ENCODE measurements at places on chromosomes 1 and 21.

GRCh38 chr1:156102633-156103511, 11.6 kb upstream of the LMNA start:
- DNase-seq, result peak; percentile 70

GRCh38 chr1:184492536-184492935, 105.7 kb downstream of the C1orf21 start:
- no peak for DNase-seq

DNA sequence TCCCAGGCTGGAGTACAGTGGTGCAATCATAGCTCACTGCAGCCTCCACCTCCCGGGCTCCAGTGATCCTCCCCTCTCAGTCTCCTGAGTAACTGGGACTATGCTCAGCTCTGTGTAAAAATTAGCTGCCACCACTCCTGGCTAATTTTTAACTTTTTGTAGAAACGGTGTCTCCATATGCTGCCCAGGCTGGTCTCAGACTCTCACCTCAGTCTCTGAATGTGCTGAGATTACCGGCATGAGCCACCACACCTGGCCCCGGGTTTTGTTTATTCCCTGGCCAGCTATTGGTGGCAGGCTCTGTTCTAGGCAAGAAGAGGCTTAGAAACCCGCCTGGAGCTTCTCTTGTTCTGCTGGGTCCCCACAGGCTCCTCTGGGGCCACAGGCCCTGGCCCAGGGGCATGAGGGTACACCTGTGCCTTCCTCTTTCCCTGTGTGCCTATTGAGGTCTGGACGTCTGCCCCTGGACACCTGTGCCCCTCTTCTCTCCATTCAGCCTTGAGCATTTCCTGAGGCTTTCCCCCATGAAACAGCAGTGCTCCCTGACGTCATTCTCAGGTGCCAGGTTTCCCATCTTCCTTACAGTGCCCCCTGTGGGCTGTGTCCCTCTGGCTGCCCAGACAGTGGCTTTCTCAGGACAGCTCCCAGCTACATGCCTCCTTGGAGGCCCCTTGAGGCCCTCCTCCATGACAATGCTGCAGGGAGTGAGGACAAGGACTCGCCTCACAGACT, 57.5 kb downstream of the PCP4 start:
- no peak for DNase-seq

DNA sequence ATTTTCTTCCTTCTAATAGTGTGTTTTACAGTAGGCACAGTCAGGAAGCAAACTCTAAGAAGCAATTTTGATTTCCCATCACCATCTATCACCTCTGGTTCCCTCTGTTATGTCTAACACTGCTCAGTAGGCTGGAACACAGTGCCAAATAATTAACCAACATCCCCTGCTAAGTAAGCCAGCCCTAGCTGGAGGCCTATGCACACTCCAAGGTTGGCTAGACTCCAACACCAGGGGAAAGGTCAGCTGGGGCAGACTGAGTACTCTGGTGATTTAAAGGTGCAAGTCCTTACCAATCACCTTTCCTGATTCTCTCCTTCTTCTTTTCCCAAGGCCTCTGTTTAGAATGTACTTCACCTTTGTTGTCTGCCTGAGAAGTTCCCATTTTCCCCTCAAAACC, 46.5 kb upstream of the BEND5 start:
- no peak for DNase-seq

DNA sequence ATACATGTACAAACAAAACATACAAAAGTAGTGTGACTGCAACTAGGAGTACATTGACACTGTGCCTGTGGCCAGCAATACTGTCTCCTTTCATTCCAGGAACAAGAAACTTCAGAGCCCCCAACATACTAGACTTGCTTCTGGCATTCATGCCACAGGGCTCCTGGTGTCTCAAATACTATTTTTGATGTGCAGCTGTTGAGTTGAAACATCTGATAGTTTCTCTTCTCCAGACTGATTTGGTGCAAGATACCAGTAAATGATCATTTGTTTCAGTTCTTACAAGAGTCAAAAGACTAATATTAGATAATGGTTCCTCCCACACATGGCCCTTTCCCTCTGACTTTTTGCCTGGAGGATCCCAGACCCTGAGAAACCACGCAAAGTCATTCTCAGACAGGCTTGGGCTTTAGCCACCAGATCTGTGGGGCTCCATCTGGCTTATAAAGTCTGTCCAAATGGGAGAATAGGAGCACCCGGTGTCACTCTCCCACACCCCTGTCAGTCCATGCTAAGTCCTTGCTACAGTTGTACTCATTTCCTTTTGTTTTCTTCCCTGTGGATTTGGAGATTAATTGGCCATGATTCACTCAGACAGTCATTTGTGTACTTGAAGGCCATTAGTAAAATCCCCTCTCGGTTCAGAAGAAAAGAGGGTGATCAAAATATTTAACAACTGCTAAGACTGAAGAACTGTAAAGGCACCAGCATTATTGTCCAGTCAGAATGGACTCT, 163.5 kb upstream of the RUNX1 start:
- DNase-seq, result no peak

GRCh38 chr1:31154632-31155215, 85.0 kb downstream of the NKAIN1 start:
- peak; percentile 87 for DNase-seq

- peak; percentile 18 for DNase-seq
These were observed 6.1 kb downstream of the PDE9A start for GRCh38 chr21:42659416-42660117.

DNA sequence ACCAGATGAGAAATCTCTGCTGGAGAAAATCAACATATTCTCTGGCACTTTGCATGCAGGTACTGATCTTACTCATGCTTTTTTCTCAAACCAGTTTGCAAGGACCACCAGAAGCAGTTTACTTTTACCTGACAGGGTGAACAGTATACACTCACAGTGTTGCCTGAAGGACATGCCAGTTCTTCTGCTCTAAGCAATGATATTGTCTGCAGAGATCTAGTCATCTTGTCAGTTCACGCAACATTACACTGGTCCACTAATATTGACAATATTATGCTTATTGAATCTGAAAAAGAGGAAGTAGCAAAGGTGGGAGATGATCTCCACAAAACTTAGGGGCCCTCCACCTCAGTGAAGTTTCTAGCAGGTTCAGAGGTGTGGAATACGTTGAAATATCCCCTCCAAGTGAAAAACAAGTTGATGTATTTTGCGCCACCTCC, 3.8 kb upstream of the S100B start:
- no peak for DNase-seq

DNA sequence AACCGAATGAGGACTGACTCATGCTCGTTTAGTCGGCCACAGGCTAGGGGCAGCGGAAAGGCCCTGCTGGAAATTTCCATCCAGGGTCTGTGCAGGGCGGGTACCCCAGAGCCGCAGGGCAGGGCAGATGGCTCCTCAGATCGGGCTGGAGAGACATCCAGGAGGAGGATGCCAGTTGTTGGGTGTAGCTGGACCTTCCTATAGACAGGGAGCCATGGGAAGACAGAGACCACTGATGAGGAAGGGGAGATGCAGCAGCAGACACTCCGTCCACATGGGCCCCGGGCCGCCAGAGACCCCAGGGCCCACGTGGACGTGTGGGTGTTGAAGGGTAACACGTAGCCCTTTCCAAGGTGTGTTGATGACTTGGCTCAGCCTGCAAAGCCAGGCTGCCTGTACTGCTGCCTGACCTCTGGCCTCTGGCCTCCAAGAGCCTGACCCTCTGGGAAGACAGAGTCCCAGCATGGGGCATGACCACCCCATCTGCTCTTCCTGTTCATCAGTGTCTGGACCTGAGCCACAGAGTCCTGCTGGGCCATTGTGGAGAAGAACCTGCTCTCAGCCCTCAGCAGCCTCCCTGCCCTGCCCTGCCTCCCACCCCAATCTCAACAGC, 4.8 kb downstream of the GNG4 start:
- DNase-seq, result no peak

DNA sequence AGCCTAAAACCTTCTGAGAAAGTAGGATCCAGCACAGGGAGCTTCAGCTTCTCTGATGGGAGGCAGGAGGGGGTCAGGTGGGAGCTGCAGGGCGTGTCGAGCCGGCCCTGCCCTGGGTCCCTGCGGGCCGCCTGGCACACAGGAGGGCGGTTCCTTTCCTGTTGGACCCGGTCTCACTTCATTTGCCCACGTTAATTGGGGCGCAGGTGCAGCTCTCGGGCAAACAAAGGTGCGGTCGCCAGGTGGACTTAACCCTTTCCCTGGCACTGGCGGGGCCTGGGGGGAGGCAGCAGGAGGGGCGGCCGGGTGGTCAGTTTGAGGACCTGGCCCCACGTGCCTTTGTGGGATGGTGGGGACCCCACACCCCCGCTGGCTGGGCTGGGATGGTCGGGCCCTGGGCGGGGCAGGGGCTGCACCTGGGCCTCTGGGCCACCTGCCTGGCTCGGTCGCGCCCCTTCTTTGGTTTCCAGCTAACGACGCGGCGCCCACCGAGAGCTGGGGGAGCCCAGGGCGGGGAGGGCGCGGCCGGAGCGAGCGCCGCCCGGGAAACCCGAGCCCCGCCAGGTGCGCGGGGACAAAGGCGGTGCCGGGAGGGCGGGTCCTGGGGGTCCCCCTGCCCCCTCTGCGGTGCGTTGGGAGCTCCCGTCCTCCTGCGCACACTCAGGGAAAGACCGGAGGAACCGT, 20.8 kb upstream of the C1orf159 start:
- DNase-seq, result no peak

- no peak for DNase-seq
These were observed 336.2 kb downstream of the SETD4 start for GRCh38 chr21:35724156-35724555.

- peak; percentile 52 for DNase-seq
These were observed 6.5 kb downstream of the CAPN9 start for GRCh38 chr1:230753586-230754251.

DNA sequence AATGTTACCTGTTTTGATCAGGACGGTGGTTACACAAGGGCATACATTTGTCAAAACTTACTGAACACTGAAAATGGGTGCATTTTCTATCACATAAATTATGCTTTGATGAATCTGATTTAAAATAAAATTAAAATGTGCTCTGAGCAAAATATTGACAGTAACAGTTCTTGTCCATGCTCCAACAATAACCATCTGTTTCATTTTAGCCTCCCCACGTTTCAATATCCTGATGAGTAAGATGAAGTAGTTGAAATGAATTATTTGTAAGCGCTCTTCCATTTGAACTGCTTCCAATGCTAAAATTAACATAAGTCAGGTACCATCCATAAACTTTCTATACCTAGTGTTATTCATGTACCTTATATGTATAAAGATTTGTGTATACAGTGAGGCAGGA, 365.4 kb downstream of the LTN1 start:
- DNase-seq, result no peak

DNA sequence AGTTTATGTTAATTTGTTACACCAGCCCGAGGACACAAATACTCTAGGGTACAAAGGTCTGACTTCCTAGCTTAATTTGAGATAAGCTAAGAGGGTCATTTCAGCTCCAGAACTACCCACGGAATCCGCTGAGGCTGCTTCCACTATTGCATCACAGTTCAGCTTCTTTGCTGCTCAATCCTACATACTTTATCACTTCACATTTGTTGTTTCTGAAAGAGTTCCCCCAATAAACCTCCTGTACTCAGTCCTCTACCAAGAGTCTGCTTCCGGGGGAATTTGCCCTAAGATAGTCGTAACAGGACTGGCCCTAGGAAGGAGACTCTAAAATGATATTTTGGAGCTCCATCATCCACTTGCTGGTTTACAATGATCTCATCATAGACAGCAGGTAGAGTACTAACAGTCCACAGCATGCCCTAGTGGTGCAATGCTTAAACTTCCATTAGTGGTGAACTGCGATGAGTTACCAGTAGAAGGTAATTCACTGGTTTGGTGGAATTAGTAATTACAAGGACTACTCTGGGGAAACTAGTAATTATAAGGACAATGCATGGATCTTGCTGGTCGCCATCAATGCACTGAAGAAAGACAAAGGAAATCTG, 229.3 kb downstream of the USH2A start:
- DNase-seq, result no peak

GRCh38 chr1:92519043-92519442, 32.3 kb upstream of the GFI1 start:
- no peak for DNase-seq

DNA sequence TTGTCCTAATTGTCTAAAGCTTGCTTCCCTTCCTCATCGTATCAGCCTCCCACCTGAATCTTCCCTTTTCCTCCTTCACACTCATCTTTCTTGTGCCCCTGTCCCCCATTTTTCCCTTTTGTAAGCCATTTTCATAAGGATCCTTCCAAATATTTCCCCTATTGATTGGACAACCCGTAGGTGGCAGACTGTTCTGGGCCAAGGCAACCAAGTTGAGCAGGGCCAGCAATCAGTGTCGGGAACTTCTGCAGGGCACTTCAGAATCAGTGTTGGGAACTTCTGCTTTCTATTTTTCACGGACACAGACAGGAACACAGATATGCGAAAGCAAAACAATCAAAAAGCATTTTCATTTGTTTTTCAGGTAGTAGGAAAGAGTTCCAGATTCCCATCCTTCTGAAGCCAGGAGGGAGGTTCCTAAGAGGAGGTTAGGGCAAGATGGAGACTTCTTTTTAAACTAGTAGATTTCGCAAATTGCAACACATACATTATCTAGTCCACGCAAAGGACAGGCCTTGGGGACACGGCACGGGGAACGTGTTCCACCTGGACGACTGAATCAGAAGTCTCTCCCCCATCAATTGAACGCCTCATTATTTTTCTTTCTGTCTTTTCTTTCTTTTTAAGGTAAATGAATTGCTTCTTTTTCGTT, 691 bp upstream of the MPZL1 start:
- DNase-seq, result peak; percentile 59

DNA sequence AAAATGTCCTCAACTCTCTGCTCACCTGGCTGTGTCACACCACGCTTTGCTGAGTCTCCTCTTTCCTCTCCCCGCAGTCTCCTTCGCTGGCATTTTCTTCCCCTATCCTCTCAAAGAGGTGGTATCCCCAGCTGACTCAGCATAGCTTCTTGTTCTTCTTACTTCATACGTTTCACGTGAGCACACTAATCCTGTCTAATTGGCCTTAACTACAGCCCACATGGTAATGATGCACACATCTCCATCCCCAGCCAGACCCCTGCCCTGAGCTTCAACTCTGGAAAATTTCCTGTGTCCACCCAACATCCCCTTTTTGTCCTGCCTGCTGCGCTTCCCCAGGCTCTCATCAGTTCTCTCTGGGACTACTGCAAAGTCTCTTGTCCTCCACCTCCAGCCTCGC, 169.8 kb downstream of the TTLL7 start:
- no peak for DNase-seq

GRCh38 chr1:77030401-77031105, 163.3 kb downstream of the ST6GALNAC5 start:
- no peak for DNase-seq

DNA sequence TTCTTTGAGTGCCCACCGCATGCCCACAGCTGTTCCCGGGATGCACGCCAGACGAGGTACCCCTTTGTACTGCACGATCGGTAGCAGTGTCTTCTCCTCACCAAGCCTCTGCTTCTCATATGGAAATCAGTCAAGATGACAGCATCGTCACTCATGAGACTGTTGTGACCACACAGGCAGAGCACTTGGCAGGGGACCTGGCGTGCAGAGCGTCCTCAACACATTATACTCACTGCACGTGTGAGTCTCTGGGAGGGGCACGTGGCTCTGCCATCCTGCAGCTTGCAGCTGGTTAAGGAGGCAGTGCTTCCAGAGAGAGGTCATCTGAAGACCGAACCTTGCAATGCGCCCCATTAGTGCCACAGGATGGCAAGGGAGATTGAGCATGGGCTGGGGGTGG, 266.8 kb downstream of the NPHP4 start:
- DNase-seq, result no peak

Data from femur (tissue), 1 donor.